CD4-positive, alpha-beta T cell treated with Interleukin-21 for 1 hour (primary cell): ENCODE measurements at places on chromosomes 2 and 18.

DNA sequence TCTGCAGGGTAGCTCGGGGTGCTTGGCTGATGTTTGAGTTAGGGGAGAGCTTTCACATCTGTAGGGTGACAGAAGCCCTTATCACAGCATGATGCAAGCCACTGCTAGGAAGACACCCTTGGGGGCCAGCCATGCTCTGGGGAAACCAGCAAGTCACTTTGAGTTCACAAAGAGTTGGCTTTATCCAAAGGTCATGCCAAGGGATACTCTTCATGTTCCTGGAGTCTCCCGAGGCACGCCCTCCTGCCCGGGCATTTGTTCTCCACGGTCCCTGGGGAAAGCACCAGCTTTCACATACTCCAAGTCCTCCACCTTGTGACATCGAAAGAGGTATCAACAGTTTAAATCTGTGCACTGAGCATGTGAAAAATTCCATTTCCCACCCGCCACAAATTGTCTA, 227.7 kb downstream of the VAPA start:
- DNase-seq: no peak

DNA sequence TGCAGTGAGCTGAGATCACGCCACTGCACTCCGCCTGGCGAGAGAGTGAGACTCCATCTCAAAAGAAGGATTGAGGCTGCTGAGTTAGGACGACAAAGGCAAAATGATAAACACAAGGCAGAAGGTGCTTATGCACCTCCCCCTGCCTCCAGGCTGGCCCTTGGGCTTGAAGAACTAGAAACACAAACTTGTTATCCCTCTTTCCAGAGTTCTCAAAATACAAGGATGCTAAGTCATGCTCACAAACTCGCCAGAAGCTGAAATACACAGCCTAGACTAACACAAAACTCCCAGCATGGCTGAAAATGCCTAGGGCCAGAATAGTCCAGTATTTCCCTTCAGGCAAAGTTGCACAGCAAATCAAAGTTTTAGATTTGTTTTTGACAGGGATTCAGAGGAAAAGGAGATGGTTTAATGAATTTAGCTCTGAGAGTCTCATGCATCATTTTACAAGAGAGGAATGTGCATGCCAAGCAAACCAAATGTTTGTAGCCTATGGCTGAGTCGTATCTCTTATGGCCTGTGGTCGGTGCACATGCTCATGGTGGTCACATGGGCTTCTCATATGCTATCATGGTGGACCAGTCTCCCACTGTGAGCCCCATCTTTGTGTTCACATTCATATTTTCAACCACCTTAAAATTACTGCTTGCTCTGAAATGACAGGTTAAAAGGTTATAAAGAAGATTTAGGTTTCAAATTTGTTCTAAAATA, 16.2 kb upstream of the MREG start:
- DNase-seq: no peak

- DNase-seq: no peak
Measured at GRCh38 chr2:152062125-152063091, 36.4 kb downstream of the CACNB4 start.

GRCh38 chr2:20597860-20598183, 53.1 kb downstream of the HS1BP3 start:
- DNase-seq: no peak

GRCh38 chr2:180124273-180125139, 117.4 kb upstream of the CWC22 start:
- peak; percentile 55 for DNase-seq
